ENCODE measurements at places on chromosomes 5 and 9. TPM values are rescaled to one million over a fixed set of nuclear protein-coding genes. Genes with fewer than 3 reads are reported as not detected.

TMEM252 gene
- polyA plus RNA-seq, result 0.70 TPM

DNA sequence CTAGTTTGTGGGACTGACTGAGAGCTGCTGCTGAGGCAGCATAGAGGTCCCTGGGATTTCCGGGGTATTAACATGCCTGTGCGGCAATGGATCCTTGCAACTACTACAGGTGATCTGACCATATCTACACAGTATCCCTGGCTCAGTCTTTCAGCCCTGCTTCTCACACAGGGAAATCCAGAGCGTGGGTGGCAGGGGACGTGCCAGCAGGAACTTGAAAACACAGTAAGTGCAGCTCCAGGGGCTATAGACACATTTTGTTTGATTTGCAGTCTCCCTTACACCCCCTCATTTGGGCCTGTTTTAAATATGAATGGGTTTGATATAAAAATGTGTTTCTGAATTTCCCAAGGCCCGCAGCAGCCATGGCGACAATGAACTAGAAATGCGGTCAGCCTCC, 209.5 kb downstream of the DCP2 start:
- DNase-seq, result no peak

DNA sequence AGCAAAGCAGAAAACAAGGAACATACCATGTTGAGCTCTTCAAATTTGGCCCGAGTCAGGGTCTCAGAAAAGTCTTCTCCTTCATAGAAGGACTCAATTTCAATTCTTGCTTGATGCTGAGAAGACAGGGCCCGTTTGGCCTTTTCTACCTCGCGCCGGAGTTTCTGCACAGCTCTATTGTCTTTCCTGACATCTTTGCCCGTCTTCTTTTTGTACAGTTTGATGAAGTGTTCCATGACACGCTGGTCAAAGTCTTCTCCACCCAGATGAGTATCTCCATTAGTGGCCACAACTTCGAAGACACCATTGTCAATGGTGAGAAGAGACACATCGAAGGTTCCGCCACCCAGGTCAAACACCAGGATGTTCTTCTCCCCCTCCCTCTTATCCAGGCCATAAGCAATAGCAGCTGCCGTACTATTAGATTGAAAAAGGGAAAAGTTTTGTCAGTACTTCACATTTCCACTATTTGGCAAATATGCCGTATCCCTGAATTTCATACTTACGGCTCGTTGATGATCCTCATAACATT, 2.2 kb downstream of the HSPA5 start:
- no peak for DNase-seq

GRCh38 chr9:34961574-34962490, 3.7 kb downstream of the PHF24 start:
- no peak for DNase-seq

Measured in muscle of back (tissue), 13 donors.